Sigmoid colon (tissue), 7 donors: ENCODE measurements at places on chromosomes 6 and 20.

DNA sequence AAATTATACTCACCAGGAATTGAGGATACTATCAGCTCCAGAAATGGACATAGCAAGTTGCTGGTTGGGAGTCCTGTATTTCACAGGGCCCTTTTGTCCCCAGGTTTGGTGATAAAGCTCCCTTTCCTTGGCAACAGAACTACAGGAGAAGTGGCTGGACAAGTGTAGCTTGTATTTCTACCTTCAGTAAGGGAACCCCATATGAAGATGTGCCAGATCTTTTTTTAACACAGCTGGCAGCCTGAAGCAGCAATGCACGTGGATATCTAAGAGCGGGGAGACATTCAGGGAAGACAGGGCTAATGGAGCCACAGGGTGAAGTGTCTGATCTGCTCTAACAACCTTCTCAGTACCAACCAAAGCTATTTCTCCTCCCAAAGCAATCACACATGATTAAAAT is 373.9 kb upstream of the ID4 start:
- no peak for DNase-seq

GRCh38 chr6:83637953-83638352 is 70.9 kb downstream of the SNAP91 start:
- DNase-seq, result no peak

- no peak for DNase-seq
Observed at GRCh38 chr6:33557376-33557775, 22.7 kb downstream of the BAK1 start.

GRCh38 chr6:16570946-16571345 is 190.3 kb downstream of the ATXN1 start:
- no peak for DNase-seq

- no peak for DNase-seq
Observed at GRCh38 chr6:123150076-123150475, 154.0 kb downstream of the CLVS2 start.

DNA sequence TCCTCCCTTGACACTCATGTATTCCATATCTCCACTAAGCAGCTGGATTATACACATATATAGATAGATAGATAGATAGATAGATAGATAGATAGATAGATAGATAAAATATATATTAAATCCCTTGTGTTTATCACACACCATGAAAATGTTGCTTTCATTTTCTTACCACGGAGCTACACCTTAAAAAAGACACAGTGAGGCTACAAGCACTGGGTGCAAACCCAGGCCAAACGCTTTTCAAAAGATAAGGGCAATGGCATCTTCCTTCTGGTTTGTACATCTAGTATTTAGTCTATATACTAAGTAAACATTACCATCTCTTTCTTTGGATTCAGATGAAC is 377.1 kb downstream of the ESR1 start:
- no peak for DNase-seq

DNA sequence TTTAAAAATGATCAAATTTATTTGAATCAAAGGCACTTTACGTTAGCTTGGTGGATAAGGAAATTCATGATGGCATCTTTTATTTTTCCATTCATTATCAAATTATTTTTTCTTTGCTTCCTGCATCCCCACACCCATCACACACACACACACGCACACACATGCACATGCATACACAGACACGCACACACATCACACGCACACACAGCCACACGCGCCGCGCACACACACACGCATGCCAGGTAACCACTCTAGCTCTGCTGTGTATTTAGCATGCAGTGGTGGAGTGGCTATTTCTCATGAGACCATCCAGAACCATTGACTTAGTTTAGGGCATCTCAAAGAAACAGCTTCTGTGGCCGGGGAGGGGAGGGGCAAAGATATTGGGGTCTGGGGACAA is 47.0 kb downstream of the GNAS start:
- no peak for DNase-seq

DNA sequence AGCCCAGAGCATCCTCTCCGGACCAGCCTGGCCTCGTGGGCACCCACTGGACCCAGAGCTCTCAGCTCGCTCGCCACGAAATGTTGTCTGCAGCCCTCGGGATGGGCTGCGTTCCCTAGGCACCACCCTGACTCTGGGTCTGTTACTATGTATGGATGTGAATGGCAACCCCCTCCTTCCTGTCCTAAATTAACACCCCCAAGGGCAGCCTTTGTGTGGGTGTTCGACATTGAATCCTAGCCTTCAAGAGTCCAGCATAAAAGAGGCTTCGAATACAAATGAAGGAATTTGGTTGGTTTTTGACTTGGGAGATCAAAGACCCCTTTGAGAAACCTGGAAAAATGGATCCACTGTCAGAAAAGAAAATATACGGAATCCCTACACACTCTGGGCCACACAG is 86.1 kb downstream of the BMP7 start:
- no peak for DNase-seq
